OCI-LY7 (cell line): ENCODE measurements at places on chromosomes 4 and X.

- DNase-seq: no peak
Measured at GRCh38 chr4:25687773-25688172, 32.1 kb downstream of the SLC34A2 start.

DNA sequence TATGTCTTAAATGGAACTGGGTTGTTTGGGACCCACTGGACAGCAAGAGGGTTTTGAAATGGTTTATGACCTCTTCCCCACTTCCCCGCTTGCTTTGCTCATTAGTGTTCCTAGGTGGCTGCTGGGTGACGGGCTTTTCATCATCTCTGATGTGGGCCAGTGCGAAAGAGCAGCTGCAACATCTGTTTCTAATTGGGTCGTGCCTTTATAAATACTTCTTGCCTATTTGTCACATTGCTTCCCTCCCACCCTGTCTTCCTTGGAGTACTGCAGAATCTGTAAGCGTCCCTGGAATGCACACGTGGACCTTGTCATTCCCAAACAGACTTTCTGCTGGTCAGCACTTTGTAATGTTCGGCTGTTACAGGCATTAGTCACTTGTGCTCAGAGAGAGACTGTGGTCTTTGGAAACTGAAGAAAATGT is 35.2 kb downstream of the SEPTIN11 start:
- no peak for DNase-seq

DNA sequence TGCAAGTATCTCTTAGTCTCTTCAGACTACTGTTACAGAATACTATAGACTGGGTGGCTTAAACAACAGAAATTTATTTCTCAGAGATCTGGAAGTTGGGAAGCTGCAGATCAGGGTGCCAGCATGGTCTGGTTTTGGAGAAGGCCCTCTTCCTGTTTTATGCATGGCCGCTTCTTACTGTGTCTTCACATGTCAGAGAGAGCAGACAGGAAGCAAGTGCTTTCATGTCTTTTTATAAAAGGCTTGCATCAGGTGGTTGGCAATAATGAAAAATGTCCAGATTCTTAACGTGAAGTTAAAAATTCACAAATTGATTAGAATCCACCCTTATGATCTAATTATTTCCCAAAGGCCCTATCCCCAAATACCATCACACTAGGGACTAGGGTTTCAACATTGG is 284.9 kb downstream of the RPA4 start:
- peak; percentile 73 for DNase-seq

- no peak for DNase-seq
Measured at GRCh38 chrX:43717161-43717560, 61.1 kb downstream of the MAOA start.

DNA sequence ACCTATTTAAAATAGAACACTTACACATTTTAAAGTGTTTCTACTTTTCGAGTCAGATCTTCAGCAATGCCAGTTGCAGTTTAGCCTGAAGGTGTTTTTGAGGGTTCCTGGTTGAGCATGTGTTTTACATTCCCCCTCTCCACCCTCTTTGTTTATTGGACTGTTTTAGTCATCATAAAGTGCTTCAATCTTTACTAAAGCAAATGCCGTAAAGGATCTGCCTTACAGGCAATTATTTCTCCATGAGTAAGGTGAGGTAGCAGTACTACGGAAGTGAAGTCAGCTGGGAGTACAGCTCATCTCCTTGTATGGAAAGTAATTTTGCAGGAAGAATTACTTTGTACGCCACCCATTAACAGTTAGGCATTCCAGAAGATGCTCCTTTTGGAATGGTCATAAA is 36.9 kb downstream of the PDLIM5 start:
- DNase-seq: no peak

DNA sequence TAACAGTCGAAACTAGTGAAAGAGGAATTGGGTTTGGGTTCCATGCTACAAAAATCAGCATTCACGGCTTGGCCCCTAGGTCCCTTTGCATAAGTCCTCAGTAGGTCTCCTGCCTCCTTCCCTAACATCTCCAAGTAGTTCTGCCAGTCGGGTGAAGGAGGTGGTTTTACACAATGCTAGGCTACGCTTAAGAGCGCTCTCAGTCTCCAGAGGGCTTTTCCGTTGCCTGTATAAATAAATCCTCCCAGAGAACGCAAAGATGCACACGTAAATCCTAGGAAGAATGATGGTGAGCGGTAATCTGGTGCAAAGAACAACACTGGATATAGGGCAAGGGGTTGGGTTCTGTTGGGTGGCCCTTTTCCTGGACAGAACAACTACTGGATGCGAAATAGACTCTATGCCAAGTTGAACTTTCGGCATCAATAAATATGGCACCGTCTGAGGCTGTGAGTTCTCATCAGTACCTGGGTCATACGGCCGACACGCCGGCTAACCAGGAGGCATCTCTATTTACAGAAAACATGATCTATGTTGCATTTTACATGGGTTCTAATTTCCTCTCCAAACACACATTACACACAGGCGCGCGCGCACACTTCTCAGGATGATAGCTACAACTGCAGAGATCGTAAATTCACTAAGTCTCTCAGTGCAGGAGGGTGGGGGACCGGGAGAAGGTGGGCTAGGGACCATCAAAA is 1.3 kb downstream of the CAMK2D start:
- peak; percentile 60 for DNase-seq

- DNase-seq: no peak
Measured at GRCh38 chr4:128868758-128869157, 59.3 kb downstream of the JADE1 start.

GRCh38 chrX:100368167-100368566 is 41.9 kb downstream of the PCDH19 start:
- DNase-seq: peak; percentile 11

DNA sequence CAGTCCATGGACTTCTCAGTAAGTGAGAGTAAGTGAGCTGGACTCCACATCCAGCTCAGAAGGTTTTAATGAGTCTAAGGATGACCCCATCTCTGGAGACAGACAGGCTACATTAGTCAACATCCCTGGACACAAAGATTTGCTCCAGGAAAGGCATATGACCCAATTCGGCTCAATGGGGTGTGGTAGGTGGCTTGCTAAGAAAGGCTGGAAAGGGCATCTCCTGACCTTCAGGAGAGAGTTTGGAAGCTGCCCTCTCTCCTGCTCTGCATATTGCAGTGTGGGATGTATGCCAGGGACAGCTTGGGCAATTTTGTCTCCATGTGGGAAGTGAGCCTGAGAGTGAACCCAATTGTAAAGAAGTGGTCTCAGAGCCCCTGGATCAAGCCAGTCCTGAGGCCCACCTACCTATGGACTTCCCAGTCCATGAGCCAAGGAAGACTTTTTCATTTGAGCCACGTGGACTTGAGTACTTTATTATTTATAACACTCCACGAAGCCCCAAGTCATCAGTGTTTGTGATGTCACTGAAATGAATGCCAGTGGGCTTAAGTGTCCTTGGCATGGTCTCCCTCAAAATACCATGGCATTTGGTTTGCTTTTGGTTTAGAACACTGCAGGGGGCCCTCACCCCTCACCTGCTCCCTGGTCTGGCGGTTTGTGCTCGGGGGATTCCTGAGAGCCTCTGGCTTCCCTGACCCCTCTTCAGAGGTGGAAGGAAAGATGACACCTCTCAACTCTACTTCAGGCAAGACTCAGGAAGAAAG is 10.4 kb upstream of the ABLIM2 start:
- no peak for DNase-seq

DNA sequence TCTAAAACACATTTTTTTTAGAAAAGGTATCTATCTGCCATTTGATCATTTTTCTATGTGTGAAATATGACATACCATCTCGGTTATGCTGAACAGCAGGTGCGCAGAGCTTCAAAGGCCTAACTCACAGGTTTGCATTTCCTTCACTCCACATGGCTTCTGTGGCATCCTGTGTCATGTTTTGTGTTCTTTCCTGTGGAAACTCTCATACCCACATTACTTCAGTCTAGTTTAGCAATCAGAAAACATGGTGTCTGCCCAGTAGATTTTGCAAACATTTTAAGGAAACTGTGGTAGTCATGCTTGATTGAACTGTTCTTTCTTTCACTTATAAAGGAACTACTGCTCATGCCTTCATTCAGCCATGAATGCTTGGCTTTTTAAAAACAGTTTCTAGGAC is 11.3 kb upstream of the ARAP2 start:
- peak; percentile 76 for DNase-seq

- peak; percentile 33 for DNase-seq
Measured at GRCh38 chr4:186137196-186137794, 32.8 kb downstream of the FAM149A start.

DNA sequence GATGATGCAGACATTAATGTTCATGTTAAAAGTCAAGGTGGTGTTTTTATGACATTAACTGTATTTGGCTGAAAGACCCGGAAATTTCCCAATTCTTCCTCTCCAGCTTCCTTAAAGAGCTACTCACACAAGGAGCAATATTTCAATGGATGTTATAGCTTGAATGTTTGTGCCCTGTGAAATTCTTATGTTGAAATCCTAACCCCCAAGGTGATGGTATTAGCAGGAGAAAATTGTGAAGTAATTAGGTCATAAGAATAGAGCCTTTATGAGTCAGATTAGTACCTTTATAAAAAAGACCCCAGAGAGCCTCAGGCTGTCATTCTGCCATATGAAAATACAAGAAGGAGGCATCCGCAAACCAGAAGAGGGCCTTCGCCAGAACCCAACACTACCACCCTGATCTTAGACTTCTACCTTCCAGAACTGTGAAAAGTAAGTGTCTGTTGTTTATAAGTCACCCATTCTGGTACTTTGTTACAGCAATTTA is 3.6 kb downstream of the TLR1 start:
- DNase-seq: no peak
